ENCODE measurements at places on chromosomes 2 and 18.

DNA sequence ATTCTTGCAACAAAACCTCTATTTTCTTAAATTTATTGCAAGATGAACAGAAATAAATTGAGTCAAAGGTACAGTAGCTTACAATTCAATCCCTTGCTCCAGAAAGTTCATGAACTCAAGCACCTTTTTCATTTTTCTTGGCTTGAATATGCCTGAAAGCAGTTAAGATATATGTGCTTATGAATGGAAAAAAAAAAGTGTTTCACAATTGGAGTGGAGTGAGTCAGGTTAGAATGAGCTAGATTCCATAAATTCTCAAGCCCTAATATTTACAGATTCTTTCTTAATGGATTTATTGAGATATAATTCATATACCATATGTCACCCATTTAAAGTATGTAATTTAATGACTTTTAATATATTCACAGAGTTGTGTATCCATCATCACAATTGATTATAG lies 39.6 kb upstream of the NEMP2 start:
- no peak for DNase-seq

- DNase-seq: no peak
Observed at GRCh38 chr18:32732165-32732564, 40.7 kb downstream of the KLHL14 start.

GRCh38 chr18:7349181-7349837 lies 118.4 kb downstream of the LRRC30 start:
- no peak for DNase-seq

- DNase-seq: no peak
Observed at GRCh38 chr2:128722489-128722888, 403.8 kb upstream of the HS6ST1 start.

DNA sequence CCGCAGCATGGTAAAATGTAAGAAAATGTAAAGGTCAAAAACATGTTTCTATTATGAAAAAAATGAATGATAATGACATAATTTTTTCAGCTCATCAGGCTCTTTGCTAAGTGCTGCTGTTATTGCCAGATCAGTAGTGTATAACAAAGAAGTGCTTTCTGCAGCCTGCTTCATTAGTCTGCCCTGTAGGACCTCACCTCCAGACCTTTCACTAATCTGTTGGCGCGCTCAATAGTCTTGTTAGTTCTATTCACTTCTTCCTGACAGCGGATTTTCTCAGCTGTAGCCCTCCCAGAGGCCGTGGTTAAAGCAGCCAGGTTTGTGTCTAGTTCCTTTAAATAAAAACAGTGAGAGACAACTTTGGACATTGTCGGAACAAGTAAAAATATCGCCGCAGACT lies 97.7 kb downstream of the CDCA7 start:
- DNase-seq: no peak

GRCh38 chr2:100274076-100274475 lies 48.2 kb downstream of the LONRF2 start:
- no peak for DNase-seq

DNA sequence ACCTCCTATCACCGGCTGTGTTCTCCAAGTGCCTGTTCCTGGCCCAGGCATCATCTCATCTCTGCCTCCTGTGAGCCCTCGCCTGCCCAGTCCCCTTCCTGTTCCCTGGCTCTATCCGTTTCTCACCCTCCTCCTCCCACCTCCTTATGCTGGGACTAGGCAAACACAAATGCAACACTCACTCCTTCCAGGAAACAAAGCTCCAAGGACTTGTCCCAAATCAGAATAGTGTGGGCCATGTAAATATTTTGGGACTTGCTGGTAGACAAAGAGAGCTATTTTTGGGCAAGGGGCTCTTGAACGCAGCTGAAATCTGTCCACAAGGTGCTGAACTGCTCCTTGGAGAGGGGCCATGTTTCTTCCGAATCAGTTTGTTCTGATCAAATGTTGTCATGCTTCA lies 25.3 kb downstream of the MBP start:
- DNase-seq: no peak

DNA sequence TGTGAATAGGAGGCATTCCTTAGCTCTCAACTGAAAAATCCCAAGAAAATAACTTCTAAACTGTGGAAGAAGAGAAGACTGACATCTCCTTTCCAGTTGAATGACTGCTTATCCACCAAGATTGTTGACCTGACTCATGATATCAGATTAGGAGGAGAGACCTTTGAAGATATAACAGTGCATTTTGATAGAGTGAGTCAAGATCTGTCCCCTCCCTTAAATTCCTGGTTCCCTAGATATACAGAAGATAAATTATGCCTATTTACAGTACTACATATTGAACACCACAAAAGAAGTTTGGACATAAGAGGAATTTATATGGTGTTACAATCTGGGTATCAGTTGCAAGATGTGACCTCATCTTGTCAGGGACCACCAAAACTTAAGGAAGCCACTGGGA lies 285.3 kb upstream of the ZSWIM2 start:
- no peak for DNase-seq

GRCh38 chr18:39761273-39761672 lies 2193.8 kb upstream of the PIK3C3 start:
- no peak for DNase-seq

- DNase-seq: no peak
Observed at GRCh38 chr2:3480352-3481010, 38.9 kb downstream of the ADI1 start.

- DNase-seq: no peak
Observed at GRCh38 chr2:224984637-224985036, 57.6 kb downstream of the DOCK10 start.

DNA sequence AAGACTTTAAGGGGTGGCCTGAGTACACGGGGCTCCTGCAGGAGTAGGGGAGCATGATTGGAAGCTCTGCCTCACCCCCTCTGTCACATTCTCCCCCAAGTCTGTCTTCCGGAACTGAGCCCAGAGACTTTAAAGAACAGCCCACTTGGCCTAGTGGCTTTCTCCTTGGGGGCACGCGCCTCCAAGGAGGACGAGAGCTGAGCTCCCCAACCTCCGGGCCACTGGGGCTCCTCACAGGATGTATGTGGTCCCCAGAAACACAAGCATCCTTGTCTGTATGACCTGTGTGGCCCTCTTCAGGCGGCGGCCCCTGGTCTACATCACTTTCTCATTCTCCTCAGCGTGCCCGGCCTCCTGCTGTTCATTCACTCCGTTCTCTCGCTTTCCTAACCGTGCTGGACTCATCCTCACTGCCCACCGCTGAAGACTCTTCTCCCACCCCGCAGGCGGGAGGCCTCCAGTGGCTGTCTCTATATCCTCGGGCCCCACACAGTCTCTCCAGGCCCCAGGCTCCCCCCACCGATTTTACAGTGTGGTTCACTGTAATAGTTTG lies 23.7 kb downstream of the KCNF1 start:
- no peak for DNase-seq

DNA sequence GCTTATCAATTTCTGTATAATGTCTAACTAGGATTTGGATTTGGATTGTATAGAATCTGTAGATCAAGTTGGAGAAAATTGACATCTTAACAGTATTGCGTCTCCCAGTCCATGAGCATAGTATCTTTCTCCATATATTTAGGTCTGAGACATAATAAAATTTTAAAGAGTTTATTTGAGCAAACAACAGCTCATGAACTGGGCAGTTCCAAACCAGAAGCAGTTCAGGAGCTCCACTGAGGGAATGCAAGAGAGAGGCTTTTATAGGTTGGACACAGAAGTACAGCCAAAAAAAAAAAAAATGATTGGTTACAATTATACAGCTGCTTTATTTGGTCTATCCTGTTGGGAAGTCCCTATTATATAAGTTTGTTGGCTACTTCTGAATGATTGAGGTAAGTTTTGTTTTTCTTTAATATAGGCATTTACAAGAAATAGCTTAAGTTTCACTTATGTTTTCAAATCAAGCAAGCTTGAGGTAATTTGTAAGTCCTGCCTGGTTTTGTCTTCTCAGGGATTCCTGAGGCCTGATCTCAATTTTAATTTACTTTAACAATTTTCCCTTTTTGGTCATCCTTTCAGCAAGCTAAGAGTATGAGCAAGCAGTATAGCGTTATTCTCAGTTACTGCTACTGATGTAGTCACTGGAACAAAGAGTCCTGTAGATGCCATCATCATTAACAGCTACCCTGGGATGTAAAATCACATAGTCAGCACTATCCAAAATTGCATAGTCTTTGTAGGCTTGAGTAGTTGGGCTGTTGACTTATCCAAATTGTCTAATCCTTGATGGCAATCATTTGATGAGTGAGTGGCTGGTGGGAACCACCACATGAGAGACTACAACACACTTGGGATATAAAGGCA lies 27.5 kb upstream of the RUFY4 start:
- DNase-seq: no peak

DNA sequence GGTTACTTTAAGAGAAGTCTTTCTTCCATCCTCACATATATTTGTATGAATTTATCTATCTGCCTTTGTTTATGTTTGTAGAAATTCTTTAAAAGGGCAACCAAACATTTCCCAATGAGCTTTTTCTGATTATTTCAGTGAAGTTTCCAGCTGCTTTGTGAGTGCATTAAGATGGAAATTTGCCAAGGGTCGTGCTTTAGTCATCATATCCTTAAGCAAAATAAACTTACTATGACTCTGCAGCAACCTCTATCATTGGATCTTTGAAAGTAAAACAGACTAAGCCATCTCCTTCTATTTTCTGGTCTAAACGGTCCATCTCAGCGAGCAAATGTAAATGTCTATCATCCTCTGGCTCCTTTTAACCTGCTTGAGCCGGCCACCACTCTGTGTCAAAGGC lies 489.3 kb downstream of the SOX11 start:
- DNase-seq: no peak

- DNase-seq: no peak
Observed at GRCh38 chr2:107337209-107337898, 451.4 kb upstream of the ST6GAL2 start.

- DNase-seq: no peak
Observed at GRCh38 chr2:9991829-9992273, 40.4 kb downstream of the GRHL1 start.

GRCh38 chr2:24245986-24246776 lies 71.3 kb downstream of the FAM228A start:
- no peak for DNase-seq

- peak; percentile 93 for DNase-seq
Observed at GRCh38 chr2:10448576-10449485, 704 bp upstream of the ODC1 start.

DNA sequence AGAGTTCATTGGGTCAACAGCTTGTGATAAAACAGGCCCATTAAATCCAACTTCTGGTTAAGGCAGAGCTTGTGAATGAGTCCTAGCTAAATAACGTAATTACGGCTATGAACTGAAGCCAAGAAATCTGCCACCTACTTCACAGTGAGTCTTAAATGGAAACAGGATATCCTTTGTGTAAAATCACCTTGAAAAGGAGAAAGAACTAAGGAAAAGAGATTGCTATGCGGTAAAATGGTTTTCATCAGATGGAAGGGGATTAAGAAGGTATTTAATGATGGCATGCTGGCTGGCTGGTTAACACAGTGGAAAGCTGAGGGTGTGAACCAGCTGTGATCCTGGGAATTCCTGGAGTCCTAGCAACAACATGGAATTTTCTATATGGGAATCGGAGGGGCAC lies 156.6 kb downstream of the DOK6 start:
- no peak for DNase-seq

GRCh38 chr18:75350512-75350839 lies 77.0 kb downstream of the SMIM21 start:
- no peak for DNase-seq

- DNase-seq: no peak
Observed at GRCh38 chr18:37502601-37503000, 63.0 kb downstream of the CELF4 start.

- DNase-seq: no peak
Observed at GRCh38 chr18:37483221-37483971, 82.2 kb downstream of the CELF4 start.

GRCh38 chr18:47118981-47119380 lies 31.3 kb downstream of the HDHD2 start:
- DNase-seq: no peak

DNA sequence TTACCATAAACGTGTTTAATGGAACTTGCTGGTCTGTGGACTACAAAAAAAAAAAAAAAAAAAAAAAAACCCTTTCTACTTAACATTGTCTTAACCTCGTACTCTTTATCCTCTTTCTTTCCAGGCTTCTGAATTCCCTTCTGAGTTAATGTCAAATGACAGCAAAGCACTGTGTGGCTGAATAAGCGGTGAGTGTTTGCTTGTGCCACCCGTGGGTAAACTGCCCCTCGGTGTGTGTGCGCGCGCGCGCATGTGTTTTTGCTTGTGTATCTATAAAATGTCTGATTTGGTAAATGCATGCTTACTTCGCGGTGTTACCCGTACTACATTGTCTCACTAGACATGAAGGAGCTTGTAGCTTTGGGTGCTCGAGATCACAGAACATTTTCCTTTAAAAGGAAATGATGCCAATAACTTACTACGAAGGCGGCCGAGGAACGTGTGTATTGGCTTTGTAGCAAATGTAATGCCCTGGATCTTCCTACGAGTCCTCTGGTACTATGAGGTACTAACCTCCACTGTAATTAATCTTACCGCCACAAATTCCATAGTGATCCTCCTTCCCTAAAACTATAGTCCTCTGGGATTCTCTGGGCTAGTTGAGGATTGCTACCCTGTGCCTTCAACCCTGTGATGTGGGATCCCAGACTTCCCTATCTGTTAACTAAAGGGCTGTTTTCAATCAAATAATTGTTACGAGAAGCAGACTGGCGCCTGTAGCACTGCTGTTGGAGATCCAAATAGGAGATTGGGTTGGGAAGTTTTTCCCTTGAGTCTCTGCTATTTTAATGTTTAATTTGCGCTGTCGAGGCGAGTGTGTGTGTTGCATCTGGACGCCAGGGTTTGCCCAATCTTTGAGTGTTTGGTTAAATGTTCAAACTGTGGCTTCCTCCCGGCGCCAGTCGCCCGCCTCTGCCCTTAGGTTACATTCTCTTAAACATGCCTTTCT lies 1.1 kb downstream of the ID2 start:
- peak; percentile 42 for DNase-seq

GRCh38 chr2:240986787-240987411 lies 11.5 kb upstream of the SNED1 start:
- no peak for DNase-seq

DNA sequence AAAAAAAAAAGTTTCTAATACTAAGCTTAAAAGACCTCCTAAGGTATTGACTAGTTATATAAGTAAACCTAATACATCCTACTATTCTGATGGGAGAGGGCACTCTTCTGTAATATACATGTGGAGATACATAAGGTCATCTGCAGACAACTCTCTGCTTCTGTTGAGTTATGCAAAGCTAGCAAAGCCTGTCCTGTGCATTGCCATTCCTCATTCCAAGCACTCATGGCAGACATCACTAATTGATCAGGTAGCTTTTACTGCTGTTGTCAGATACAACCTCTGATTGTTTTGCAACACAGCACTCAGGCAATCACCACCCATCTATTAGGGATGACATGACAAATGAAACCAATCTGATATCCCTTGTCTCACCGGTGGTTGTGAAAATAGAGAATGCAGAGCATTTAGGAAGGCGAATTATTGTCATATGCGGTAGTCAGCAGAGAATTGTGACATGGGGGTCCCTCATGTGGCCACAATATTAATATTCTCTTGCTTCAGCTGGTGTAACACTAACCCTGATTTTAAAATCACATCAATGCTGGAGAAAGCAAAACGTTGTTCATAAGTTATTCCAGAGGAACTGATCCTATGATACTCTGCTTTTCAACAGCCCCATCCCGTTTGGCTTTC lies 416.5 kb upstream of the GYPC start:
- no peak for DNase-seq

Data from activated effector memory CD4-positive, alpha-beta T cell treated with Interleukin-2 at 50 U/mL for 16 hours (primary cell).